ENCODE measurements at places on chromosomes 7 and 10.

DNA sequence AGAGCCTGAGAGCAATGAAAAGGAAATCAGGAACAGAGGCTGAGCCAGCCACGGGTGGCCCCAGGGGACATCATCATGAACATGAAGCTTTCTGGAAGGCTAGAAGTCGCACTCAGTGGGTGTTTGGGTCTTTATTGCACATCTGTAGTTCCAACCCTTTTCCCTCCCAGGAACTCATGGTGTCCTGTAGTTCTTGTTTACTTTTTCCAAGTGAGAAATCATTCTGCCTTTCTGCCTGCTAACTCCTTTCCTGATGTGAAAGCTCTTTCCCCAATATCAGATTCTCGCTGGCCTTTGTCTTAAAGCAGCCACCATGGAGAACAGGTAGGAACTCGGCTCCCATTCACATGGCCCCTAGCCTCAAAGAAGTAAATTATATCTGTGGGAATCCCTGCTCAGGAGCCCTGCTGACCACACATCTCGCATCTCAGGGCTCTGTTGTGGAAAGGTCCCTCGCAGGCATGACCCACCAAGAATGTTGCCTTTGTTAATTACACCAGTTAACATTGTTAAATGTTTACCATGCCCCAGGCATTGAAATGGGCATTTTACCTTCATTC is 542.7 kb downstream of the TNS3 start:
- no peak for DNase-seq

DNA sequence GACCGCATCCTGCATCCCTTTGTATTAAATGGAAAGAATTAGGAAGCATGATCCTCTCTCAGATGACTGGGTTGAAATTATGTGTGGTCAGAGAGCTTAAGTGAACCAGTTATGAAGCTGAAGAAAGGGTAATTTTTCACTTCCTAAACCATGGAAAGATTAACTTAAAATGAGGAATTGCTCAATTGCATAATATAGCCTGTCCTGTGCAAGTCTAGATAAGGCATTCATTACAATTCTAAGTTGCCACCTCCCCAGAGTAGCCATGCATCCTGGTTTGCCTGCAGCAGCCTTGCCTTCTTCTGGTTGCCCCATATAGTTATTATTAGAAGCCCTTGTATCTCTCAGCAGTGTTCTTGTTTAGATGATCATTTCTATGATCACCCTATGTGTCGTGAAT is 45.3 kb downstream of the STARD3NL start:
- no peak for DNase-seq

- DNase-seq: no peak
Measured at GRCh38 chr10:99531026-99531695, 1.6 kb upstream of the NKX2-3 start.

DNA sequence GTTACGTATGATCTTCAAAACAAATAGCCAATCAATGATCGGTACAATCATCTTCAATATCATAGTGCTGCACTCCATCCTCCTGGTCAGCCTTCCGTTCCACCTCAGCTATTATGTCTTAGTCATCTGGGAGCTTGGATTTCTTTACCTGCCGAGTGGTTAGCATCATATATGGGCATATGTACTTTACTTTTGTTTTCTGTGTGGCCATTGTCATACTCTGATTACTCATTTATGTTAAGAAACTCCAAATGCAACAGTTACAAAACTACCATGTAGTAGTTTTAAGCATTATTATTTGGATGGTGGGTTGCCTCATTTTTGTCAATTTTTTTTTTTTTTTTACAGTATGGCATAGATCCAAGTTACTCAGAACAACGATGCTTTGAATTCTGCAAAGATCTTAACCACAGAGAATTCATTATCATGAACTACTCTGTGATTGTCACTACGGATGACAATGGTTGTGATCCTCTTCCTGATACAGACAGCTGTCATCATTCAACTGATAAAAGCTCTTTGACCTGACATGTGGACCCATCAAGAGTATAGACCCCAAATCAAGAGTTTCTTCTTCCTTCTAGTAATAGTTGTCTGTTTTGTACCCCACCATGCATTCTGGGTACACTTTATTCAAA is 52.1 kb upstream of the NME8 start:
- no peak for DNase-seq

DNA sequence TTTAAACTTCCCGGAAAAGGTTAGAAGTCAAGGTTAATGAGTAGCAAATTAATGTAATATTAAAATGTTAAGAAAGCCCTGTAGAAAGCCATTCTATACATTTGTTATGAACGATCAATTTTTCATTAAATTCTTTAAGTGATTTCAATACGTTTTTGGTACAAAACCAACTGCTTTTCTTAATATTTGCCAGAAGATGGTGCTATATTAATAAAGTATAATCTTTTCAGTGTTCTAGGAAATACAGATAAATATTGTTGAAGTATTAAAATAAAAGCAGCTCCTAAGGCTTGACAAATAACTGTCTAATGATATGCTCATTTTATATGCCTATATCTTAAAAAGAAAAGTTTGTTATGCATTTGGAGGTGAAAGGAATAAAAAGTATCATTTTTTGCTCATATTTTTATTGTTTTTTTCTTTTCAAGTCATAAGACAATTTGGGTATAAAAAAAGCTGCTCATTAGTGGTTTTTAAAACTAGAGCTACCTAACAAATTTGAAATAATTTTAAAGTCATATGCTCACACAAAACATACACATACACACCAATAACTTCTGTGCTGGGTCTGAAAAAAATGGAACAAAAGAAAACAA is 130.3 kb upstream of the POT1 start:
- DNase-seq: no peak

DNA sequence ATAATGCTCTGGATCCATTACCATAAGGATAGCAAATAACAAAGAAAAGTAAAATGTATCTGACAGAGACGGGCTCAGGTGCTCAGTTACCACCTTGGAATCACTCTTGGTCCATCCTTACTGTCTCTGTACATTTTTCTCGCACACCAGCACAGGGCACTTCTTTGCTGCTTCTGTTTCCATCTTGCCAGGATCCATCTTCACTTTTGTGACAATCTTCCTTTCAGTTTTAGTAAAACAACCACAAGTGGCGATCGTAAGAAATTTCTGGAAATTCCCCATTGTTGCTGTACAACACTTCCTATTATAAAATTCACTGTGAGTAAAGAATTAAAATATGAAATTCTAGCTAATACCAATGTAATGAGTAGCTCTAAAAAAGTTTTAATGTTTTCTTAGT is 695.5 kb downstream of the GRM8 start:
- DNase-seq: no peak

- DNase-seq: no peak
Measured at GRCh38 chr10:112510384-112510783, 63.4 kb downstream of the VTI1A start.

DNA sequence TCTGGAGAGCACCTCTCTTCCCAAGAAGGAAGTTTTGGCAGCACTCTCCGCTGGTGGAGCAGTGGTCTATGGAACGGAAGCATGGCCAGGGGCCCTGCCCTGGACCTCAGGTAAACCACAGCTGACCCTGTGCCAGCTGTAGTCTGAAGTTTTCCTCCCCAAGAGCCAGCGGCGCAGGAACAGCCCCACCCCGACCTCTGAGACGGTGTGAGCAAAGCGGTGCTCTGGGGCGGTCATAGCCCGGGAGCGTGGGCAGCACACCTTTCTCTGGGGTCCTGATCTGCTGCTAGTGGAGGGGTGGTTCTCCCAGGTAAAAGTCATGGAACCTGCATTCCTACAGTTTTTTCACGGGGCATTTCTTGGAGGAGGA is 52.6 kb downstream of the TSPAN15 start:
- no peak for DNase-seq

GRCh38 chr7:41709621-41710020 is 6.7 kb upstream of the INHBA start:
- DNase-seq: no peak

- no peak for DNase-seq
Measured at GRCh38 chr10:133182190-133182589, 22.2 kb downstream of the KNDC1 start.

GRCh38 chr10:129272866-129273650 is 194.0 kb upstream of the MGMT start:
- no peak for DNase-seq

- DNase-seq: no peak
Measured at GRCh38 chr7:25895792-25896171, 256.2 kb upstream of the NFE2L3 start.

- no peak for DNase-seq
Measured at GRCh38 chr7:152180048-152180447, 154.6 kb downstream of the GALNT11 start.

- DNase-seq: no peak
Measured at GRCh38 chr7:55026867-55027490, 8.2 kb downstream of the EGFR start.

- DNase-seq: no peak
Measured at GRCh38 chr7:141646826-141647480, 55.0 kb downstream of the DENND11 start.

- no peak for DNase-seq
Measured at GRCh38 chr10:70355051-70356021, 27.1 kb downstream of the LRRC20 start.

GRCh38 chr10:30931094-30931493 is 100.6 kb downstream of the ZNF438 start:
- no peak for DNase-seq

DNA sequence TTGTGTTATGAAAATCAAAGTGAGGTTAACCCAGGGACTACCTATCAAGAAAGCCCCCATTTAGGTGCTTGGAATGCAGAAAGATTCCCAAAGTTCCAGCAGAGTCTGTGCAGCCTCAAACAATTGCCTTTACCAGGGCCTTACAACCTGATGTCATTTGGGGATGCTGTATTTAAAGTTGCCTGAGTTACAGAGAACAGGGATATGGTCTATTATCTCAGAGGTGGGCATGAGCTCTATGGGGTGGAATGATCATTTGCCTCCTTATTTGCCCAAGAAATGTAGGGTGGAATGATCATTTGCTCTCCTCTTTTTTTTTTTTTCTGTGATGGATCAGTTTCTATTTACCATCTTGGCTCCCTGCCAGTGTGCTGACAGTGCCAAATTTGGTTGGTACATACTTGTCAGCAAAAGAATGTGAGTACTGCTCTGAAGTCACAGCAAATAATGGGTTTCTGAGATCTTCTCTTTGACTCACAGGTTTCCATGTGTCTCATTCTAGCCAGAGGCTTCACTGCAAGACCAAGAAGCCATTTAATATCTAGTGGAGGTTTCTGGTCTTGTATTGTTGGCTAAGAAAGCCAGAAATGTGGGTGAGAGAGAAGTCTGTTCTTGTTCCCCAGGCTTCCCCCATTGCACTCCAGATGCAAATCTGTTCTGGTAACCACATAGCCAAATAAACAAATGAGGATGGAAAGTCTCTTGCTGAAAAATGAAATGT is 45.5 kb upstream of the ZNRF2 start:
- peak; percentile 68 for DNase-seq

DNA sequence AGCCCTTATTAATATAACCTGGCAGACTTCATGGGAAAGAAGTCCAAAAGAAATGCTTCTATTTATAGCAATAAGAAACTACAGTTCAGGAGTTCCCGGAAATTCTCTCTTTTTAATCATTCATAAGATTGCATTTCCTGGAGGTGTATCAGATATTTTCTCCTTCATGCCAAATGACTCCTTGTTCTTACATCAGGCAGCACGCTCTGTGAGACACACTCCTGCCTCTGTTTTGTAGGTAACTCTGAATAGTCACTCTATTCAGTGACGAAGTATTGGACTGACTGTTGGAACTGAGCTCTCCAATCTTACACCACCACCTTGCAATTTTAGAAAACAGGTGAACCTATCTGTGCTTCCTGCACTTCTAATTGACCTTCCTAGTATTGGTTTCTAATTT is 78.7 kb upstream of the MSRB2 start:
- DNase-seq: no peak

Measured in upper lobe of right lung (tissue), 1 donor.